ENCODE measurements at places on chromosomes 2 and 18.
A peak's percentile ranks its signal among the peaks of the same experiment; 100 is the strongest.

GRCh38 chr2:64501946-64502345, 22.2 kb upstream of the AFTPH start:
- DNase-seq = no peak

GRCh38 chr2:46780801-46781445, 134.7 kb downstream of the MCFD2 start:
- DNase-seq = no peak

DNA sequence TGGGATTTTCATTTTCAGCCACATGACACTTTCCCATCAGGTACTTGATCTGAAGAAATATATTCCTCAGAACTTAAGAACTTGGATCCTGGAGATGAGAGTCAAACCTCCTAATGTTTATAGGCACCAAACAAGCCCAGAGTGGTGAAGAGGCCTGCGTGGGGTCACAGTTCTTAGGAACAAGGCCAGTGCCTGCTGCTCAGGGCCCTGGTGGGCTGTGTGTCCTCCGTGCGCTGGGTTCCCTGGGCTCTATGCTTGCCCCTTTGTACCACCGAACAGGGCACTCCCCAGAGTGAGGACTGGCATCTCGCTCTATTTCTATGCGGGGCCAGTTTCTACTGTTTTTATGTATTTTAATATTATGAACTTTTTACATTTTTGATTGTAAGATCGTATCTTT, 76.0 kb upstream of the RBM44 start:
- DNase-seq = no peak

DNA sequence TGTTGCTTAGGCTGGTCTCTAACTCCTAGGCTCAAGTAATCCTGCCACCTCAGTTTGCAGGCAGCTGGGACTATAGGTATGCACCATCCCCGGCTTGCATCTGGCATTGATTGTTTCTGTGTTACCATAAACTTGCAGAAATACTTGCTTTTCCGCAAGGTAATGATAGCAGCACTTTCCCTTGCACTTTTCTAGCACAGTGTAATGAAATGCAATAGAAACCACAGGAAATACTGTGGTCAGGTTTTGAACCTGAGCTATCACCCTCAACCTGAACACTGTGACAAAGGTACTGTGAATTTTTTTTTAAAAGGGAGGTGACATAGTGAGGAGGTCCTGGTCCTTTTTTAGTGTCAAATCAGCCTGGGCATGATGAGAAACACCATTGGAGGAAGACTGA, 38.3 kb downstream of the DHRS9 start:
- no peak for DNase-seq

- no peak for DNase-seq
These were observed 203.0 kb upstream of the REV1 start for GRCh38 chr2:99692785-99693184.

- no peak for DNase-seq
These were observed 94.8 kb downstream of the EML6 start for GRCh38 chr2:54818226-54818625.

- DNase-seq = no peak
These were observed 292.7 kb upstream of the SLC39A10 start for GRCh38 chr2:195364015-195364965.

DNA sequence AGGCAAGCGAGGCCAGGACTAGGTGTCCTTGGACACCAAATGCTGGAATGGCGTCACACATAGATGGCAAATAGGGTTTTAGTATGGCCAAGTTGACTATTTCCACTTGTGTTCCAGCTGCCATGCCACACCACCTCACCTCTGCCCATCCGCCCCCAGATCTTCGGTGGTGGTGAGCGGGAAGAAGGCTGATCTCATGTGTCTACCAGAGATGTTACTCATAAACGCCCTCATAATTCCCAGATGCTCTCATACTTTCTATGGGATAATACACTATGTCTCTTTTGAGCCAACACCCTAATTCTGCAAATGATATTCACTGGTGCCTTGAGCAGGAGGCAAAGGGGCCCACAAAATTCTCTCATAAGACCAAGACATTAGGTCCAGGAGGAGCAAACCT, 281.1 kb upstream of the FN1 start:
- DNase-seq = no peak

DNA sequence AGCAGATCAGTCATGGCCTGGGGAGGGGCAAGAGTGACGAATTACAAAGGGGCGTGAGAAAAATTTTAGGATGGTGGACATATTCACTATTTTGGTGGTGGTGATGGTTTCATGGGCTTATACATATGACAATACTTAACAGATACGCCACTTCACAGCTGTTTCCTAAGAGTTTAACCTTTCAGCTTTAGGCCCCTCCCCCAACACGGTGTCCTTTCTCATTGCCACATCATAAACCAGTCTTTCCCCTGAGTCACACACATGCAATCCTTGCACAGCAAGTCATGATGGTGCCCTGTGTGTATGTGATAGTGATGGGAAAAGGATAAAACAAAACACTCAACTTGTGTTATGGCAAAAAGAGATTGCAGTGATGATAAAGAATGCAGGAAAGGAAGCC, 47.6 kb upstream of the IL1R1 start:
- no peak for DNase-seq

- no peak for DNase-seq
These were observed 469.4 kb upstream of the SMIM21 start for GRCh38 chr18:75896865-75897264.

- DNase-seq = no peak
These were observed 14.7 kb downstream of the CPLX4 start for GRCh38 chr18:59303656-59304195.

GRCh38 chr2:5690718-5691220, 1.4 kb upstream of the SOX11 start:
- DNase-seq = no peak

- no peak for DNase-seq
These were observed 44.3 kb downstream of the CCDC148 start for GRCh38 chr2:158412206-158412605.

DNA sequence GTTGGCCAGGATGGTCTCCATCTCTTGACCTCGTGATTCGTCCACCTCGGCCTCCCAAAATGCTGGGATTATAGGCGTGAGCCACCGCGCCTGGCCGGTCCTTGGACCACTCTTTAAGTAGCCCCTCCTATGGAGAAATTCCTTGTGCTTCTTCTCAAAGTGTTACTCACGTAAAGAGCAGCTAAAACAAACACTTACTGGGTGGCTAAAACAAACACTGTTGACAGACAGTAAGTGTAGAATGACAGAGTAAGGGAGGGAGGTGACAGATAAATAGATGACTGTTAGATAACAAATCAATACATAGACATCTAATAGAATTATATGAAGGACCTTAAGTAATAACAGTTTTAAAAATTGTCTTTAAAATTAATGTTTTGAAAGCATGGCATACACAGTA, 40.9 kb upstream of the RASGRP3 start:
- no peak for DNase-seq

GRCh38 chr2:98118161-98118560, 31.2 kb downstream of the VWA3B start:
- DNase-seq = no peak

DNA sequence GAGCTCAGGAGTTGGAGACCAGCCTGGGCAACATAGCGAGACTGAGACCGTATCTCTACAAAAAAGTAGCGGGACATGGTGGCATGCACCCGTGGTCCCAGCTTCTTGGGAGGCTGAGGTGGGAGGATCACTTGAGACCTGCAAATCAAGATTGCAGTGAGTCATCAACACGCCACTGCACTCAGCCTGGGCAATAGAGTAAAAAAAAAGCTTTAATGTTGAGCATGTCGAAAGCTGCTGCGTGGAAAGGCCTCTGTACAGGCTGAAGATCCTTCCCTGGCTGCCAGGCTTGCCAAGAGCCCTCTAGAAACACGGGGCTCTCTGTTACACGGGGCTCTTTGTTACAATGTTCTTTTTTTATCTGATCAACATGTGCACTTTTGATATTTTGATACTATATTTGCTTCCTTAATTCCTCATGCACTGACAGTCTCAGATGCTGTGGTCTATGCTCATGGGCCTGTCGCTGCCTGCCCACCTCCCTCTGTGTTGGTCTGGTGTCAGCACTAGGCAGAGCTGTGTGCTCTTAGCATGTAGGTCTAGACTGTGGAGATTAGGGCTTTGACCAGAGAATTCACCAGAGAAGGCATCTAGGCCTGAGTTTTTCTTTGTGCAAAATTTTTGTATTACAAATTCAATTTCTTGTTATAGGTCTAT, 18.7 kb downstream of the CLK1 start:
- DNase-seq = no peak

- DNase-seq = no peak
These were observed 266.2 kb downstream of the ASXL3 start for GRCh38 chr18:33844232-33844631.

DNA sequence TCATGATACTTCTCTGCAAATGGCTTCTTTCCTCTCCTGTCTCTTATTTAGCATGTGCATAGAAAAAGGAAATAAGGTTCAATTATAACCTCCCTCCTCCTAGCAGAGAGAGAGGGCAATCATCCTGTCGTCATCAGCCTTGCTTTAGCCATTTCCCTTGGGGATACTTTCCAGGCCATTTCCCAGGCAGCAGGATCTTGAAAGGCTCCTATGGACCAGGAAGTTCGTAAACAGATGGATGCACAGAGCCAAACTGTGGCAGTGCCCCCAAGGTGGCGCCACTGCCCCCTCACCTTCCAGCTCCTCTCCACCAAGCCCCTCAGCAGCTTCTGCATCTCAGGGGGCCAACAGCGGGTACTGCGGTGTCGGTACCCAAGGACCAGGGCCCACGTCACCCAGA, 157.4 kb downstream of the DTNA start:
- DNase-seq = no peak

- no peak for DNase-seq
These were observed 78.0 kb downstream of the MYO3B start for GRCh38 chr2:170255971-170256370.

- no peak for DNase-seq
These were observed 679.5 kb downstream of the KCNJ3 start for GRCh38 chr2:155377931-155378444.

- DNase-seq = no peak
These were observed 99.6 kb upstream of the DDX18 start for GRCh38 chr2:117714745-117715417.

- DNase-seq = no peak
These were observed 18.4 kb downstream of the NAPG start for GRCh38 chr18:10544093-10544748.

GRCh38 chr2:32383858-32384257, 27.0 kb downstream of the BIRC6 start:
- no peak for DNase-seq

- DNase-seq = no peak
These were observed 283.2 kb downstream of the INSIG2 start for GRCh38 chr2:118371515-118371914.

GRCh38 chr2:213846856-213847255, 562.6 kb downstream of the SPAG16 start:
- no peak for DNase-seq

- no peak for DNase-seq
These were observed 101.6 kb downstream of the SPTBN1 start for GRCh38 chr2:54557601-54558187.

GRCh38 chr2:10894264-10894935, 17.3 kb upstream of the KCNF1 start:
- no peak for DNase-seq

DNA sequence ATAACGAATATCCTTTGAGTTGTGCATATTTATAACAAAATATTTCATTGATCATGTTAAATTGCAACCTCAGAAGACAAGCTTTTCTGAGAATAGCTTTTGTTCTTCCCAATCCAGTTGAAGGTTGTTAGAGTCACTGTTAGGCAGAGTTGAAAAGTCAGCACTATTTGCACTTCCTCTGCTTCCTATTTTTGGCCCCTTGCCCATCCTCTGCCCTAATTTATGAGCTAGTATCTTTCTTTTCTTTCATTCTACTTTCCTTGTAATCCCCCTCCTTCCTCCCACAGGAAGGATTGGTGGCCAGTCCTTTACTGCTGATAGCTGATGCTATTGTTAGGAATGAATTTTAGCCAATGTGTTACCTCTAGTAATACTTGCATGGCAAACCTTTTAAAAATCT, 4.9 kb downstream of the RALB start:
- no peak for DNase-seq

GRCh38 chr2:173238385-173238784, 116.3 kb upstream of the CDCA7 start:
- DNase-seq = no peak

DNA sequence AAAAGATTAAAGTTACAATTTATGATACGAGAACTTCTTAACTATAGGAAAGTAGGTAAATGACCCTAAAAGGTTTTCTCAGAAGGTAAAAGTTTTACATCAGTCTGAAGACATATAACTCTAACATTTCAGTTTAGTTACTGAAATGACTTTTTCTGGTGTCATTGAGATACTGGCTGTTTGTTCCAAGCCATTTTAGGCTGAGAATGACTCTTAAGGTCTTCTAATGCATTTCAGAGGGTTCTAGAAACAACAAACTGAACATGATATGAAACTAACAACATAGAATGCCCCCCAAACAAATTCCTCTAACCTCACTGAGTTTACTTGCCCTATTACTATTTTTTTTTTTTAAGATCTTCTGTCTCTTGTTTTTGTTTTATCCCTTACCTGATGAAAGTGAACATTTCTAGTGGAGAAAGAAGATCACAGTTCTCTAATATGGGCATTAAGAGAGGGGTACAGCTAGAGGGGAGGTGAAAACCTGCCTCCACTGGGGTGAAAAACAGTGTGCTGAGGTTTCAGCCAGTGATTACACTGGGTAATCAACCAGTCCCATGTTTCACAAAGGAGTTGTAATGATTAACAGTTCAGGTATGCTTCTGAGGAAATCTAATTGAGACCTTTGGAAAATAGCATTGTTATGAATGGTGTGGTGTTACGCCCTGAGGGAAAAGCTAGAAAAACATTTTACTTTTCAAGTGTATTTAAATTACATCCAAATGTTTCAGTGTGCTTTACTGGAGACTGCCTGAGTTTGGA, 11.2 kb downstream of the NABP1 start:
- no peak for DNase-seq

- DNase-seq = peak; percentile 36
These were observed 141.4 kb downstream of the SPP2 start for GRCh38 chr2:234191819-234192407.

GRCh38 chr2:132715386-132716351, 45.7 kb upstream of the LYPD1 start:
- no peak for DNase-seq

Measured in H54 (cell line).